NCI-H1436 (cell line): ENCODE measurements at places on chromosomes 3 and 15.
A peak's percentile ranks its signal among the peaks of the same experiment; 100 is the strongest.

DNA sequence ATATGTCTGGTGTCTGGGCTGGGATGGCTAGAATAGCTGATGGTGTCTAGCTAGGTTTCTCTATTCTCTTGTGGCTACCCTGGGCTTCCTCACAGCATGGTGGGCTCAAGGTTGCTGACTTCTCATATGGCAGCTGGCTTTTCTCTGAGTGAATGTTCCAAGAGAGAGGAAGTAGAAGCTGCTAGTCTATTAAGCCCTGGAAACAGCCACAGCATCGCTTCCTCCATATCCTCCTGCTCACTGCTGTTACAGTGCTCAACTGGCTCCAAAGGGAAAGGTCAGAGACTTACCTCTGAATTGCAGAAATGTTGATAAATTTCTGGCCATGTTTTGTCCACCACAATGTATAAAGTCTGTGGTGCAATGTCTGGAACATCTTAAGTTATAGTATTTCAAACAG lies 299.9 kb upstream of the ADAMTS9 start:
- no peak for DNase-seq

DNA sequence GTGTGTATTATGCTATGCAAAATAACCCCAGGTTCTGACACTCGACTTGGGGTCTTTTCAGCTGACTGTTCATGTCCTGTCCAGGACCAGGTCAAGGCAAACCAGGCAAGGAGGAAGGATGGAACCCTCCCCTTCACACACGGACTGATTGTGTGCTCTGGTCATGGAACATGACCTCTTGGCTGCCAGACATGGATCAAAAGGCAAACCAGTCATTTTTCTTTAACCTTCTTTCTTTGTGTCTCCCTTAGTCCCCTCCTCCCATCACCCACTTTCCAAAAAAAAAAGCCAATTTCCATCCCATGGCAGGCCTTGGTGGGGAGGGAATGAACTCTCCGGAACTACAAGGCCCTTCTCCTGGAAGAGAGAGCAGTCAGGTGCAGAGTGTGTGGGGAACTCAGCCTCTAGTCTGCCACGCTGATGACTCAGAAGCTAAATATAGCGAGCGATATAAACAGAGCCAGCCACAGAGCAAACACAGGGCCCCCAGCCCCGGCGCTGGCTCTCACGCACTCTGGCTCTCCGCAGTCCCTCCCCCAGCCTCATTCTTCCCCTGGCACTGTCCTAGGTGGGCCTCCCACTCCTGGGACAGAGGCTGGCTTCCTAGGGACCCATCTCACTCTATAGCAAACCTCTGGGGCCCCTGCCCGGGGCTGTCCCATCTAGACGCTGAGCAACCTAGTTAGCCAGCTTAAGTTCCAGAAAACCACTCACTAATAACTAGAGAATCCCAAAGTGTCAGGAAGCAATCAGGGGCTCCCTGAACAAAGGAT lies 10.0 kb downstream of the BMF start:
- peak; percentile 52 for DNase-seq

- no peak for DNase-seq
These were observed 91.6 kb downstream of the CACNA2D3 start for GRCh38 chr3:54213907-54214306.

- DNase-seq, result no peak
These were observed 104.5 kb downstream of the LSAMP start for GRCh38 chr3:116340680-116341216.

DNA sequence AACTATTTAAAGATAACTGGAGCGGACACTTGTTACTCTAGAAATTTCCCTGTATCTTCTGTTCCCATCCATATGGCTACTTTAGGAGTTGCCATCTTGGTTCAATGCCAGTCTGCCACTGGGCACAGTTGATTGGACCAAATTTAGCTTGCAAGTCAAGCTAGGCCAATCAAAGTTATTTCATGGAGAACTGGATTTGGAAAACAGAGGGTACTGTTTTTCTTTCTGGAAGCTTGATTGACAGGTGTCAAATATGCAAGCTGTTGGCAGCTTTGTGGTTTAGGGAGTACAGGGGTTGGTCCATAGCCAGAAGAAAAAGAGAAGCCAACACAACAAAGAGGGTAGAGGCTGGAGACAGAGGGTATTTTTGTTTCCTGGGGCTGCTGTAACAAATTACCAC lies 33.4 kb upstream of the KLHL25 start:
- DNase-seq, result no peak

DNA sequence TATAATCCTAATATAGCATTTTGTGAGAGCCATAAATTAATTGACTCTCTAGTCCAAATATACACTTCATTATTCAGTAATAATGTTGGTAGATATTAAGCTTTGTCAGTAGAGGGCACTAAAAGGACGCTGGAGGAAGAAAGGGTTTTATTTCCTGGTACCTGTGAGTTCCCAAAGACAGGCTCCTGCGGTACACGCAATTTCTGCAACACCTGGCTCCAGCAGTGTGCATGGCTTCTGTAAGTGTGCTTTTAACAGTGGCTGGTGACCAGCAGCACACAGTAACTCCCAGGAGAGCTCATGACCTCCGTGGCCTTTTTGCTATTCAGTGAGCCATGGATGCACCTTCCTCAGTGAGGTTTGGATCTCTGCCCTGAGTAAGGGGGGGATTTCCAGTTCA lies 338.3 kb upstream of the ZNF385D start:
- no peak for DNase-seq

- DNase-seq, result no peak
These were observed 497 bp downstream of the PARP16 start for GRCh38 chr15:65286069-65286703.

- no peak for DNase-seq
These were observed 57.5 kb upstream of the SETMAR start for GRCh38 chr3:4245671-4246070.

GRCh38 chr15:33490703-33491102 lies 179.9 kb downstream of the RYR3 start:
- no peak for DNase-seq

- DNase-seq, result no peak
These were observed 11.5 kb downstream of the GOLM2 start for GRCh38 chr15:44299997-44300396.

DNA sequence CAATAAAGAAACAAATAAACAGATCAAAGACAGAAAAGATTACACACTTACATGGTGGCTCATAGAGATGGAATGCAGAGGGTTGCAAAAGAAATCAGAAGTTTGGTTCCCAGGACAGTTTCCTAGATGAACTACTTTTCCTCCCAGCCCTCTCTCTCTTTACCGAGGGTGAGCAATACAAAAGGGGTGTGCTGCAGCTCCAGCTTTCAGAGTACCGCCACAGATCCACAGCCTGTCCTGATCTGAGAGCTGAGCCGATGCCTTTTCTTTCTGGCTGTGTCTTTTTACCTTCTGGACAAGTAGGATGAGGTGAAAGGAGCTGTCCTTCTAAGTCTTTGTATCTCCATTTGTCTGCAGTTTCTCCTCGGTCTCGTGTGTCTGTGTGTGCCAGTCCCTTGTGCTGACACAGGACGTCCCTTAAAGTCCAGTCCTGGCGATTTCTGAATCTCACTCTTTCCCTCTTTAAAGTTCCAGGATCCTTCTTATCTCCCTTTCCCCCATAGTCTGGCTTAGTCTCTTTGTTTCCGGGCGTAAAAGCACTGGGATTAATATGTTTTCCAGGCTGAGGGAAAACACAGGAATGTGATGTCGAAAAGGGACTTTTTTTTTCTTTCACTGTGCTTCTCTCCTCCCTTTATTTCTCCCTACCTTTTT lies 540 bp downstream of the CCDC80 start:
- DNase-seq, result no peak

GRCh38 chr3:103617961-103618360 lies 1183.1 kb downstream of the ZPLD1 start:
- no peak for DNase-seq

DNA sequence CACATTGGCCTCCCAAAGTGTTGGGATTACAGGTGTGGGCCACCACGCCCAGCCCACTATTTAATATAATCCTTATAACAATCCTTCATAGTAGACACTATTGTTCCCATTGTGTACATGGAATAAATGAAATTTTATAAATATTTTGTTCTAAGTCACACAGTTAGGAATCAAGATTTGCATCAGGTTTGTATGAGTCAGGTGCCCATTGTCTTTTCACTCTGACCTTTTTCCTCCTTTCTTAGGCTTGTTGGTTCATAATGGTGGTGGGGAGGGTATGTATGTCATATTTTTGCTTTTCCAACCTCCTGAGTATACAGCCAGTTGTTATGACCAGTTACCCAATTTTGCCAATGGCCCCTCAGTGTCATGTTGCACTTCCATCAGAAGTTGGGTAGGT lies 18.0 kb upstream of the SLC30A4 start:
- DNase-seq, result no peak

GRCh38 chr15:81282911-81283310 lies 41.0 kb downstream of the STARD5 start:
- DNase-seq, result no peak

- peak; percentile 62 for DNase-seq
These were observed 534.6 kb upstream of the ATP11B start for GRCh38 chr3:182258538-182259177.

DNA sequence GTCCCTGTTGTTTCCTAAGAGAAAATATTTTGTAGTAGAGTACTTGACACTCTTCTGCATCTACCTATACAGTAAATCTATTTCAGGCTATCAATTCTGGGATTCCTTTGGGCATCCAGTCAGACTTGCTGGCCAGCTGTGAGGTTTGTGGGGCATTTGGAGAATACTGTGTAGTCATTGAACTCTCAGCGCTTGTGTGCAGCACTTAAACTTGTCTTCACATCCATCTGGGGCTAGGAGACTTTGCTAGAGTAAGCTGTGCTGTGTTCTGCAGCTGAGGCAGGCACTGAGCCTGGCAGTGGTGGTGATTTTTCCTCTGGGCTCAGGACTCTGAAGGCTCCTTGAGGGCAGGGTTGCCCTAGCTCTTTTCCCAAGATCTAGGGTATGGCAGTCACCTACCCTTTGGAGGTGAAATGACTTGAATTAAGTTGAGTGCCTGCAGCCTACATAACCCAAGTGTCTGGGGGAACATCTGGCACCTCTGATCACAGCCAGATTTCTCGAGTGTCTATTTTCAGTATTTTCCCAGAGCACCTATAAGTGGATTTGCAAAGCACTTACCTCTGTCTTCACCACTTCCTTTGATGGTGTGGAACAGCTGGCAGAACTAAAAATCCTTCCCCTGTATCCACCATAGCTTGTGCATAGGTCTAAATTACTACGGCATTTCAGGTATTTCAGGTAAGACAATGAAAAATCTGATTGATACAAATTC lies 19.3 kb downstream of the CLSTN2 start:
- DNase-seq, result no peak

DNA sequence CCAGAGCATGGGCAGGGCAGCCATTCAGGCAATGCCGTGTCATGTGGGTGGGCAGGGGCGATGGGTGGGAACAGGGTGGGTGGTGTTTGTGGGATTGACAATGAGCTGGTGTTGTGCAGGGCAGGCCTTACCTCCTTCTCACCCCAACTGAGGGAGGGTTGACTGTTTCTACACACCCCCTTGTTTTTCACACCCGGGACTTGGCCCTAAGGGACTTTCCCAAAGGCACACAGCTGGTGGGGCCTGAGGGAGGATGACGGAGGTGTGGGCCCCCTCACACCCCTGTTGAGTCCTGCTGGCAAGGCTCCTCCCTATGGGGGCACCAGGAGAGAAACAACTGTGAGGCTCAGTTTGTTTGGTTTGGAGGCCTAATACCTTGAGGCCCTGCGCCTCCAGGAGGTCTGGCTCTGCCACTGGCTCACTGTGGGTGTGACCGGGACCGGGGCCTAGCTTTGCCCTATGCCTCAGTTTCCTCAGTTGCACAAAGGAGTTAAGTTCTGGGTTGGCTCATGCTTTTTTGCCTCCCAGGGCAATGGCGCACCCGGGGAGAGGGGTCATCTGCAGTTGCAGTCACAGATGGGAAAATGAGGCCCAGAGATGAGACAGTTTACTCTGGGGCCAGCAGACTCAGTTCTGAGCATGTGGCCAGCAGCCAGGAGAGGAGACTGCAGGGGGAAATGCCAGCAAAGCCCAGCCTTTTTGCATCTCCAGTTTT lies 5.1 kb upstream of the DNAH1 start:
- no peak for DNase-seq

DNA sequence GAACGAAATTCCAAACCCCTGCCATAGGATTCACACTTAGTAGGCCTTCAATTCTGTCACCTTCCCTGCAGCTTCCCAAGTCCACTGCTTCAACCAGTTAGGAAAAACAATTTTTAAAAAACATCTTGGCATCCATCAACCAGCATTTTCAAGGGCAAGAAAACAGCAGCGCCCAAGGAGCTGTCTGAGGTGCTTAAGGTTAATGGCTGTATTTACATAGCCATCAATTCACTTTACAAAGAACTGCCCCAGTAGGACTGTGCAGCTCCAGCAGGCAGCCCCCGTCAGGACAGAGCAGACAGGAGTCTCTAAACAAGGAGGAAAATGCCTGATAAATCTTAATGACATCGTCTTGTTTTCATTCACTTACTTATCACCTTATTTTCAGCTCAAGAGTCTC lies 13.3 kb downstream of the TAFA4 start:
- no peak for DNase-seq

DNA sequence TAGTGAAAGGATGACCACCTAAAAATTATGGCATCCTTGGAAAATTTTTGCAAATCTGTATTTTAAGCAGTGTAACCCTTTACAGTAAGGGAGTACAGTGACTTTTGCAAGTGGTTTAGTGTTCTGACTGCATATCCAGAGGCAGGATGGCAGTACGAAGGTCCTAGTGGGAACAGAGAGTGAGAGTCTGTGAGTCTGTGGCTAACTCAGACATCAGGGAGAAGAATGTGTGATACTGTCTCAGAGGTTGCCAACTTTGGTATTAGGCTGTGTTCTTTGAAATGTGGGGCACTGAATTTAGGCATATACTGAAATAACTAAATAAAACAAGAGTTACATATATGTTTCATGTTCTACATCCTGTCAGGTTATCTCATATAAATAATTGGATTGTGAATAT lies 25.7 kb downstream of the PRKCI start:
- DNase-seq, result no peak

DNA sequence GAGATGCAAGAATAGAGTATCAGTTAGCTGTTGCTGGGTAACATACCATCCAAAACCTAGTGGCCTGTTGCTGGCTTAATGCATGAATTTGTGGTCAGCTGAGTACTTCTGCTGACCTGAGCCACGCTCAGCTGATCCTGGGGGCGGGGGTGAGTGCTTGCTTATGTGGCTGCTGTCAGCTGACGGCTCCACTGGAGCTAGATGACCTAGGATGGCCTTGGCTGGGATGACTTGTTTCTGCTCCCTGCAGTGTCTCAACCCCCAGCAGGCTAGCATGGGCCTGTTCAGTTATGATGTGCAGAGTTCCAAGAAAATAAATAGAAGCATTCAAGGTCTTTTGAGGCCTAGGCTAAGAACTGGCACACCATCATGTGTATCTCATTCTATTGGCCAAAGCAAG lies 63.9 kb downstream of the FBLN2 start:
- no peak for DNase-seq

- no peak for DNase-seq
These were observed 9.0 kb downstream of the CNTN3 start for GRCh38 chr3:74605437-74605836.

- no peak for DNase-seq
These were observed 1.6 kb downstream of the NOX5 start for GRCh38 chr15:69016021-69016595.

DNA sequence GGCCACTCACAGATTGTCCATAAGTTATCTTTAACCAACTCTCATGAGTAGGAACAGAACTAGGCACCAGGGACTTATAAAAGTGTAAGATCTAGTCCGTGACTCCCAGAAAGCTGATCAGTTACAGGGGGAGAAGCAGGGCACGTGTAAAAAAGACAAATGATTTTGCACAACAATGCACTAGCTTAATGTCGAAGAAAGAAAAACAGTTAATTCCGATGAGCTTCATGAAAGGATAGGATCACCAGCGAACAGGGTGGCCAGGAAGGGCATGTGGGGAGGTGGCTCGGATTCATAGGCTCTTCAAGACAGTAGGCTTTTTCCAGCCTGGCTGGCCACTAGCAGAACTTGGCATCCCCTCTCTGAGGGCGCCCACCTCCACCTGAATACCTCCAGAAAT lies 90.0 kb downstream of the IL5RA start:
- no peak for DNase-seq
